ENCODE measurements at places on chromosomes 2 and 18.

DNA sequence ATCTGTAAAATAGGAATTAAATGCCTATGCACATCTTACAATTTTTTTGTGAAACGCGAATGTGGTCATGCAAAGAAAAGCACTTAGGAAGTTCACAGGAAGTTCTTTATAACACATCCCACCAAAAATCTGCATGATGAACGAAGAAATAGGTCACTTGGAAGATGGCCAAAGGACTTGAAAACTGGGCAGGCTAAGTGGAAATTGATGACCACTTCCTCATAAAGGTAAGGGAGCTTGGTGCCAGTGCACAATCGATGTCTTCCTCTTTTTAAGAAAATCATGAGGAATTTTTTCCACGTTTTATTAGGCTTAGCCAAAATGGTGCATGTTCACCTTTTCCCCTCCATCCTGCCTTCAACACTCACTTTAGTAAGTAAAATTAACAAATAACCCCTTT lies 8.2 kb upstream of the NT5C1B start:
- no peak for DNase-seq

GRCh38 chr2:95056044-95056443 lies 30.5 kb downstream of the MAL start:
- DNase-seq, result no peak

DNA sequence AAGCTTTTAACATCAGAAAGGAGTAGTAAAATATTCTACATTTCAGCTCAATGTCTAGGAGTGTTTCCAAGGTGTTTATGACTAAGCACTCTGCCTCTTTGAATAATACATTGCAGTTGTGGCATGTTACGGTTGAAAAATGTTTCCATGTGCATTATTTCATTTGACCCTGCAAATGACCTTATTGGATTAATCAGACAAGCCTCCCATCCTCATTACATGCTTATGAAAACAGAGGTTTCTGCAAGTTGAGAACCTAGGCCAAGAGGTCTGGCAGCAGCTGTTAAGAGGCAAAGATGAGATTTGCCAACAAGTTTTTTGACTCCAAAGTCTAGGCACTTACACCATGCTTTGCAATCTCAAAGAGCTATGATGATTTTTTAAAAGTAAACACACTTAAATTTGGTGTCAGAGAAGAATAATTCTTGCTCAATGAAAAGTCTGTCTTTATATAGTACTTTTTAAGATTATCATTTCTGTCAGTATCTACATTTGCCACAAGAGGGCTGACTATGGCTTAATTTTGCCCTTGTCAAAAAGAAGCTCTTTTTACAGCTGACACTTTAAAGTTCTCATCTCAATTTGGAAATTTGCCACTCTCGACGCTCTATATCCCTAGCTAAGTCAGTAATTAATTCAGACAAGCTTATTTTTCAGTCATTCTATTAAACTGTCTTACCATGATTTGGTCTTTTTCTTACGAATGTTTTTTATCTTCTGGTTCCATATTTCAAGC lies 260.6 kb downstream of the PAX3 start:
- DNase-seq, result no peak

DNA sequence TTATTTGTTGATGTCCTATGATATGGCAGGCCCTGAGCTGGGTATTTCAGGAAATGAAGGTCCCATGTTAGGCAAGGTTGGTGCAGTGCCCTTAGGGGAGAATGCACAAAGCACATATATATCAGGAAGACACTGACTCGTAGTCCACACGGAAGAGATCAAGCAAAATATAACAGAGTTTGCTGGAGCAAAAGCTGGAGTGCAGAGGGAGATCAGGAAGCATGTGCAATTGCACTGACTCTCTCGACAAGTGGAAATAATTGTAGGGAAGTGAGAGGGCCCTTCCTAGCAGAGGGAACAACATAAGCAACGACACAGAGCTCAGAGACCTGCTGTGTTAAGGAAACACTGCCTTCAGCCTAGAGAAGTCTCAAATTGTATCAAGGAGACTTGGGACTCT lies 4.2 kb downstream of the ZNF385B start:
- no peak for DNase-seq

GRCh38 chr18:22342625-22343024 lies 75.1 kb downstream of the CTAGE1 start:
- DNase-seq, result no peak

- no peak for DNase-seq
Measured at GRCh38 chr18:50056185-50056584, 138.8 kb downstream of the MYO5B start.

DNA sequence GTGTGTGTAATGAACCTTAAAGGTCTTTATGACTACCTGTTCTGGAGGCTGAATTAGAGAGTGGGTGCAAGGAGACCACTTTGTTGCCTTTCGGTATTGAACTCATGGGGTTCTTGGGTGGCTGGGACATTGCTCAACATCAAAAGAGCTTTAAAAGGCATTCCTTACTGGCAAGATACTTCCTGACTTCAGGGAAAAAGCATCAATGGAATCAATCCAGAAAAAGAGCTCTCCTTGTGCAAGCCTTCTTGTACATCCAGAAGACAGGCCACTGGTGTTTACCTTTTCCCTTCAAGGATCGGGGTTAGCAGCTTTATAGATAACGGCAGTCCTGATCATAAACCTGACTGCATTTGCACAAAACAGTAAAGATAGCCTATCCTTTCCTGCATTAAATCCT lies 9.5 kb downstream of the PNO1 start:
- DNase-seq, result no peak

Measured in NCI-H460 (cell line).